ENCODE measurements at places on chromosomes 1 and 21.

DNA sequence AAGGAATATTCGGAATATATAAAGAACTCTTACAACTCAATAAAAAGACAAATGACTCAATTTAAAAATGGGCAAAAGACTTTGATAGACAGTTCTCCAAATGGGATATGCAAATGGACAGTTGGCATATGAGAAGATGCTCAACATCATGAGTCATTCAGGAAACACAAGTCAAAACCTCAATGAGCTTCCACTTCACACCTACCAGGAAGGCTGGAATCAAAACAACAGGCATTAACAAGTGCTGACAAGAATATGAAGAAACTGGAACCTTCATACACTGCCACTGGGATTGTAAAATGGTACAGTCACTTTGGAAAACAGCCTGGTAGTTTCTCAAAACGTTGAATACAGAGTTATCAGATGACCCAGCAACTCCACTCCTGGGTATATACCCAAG is 17.2 kb downstream of the PGBD5 start:
- DNase-seq, result no peak

DNA sequence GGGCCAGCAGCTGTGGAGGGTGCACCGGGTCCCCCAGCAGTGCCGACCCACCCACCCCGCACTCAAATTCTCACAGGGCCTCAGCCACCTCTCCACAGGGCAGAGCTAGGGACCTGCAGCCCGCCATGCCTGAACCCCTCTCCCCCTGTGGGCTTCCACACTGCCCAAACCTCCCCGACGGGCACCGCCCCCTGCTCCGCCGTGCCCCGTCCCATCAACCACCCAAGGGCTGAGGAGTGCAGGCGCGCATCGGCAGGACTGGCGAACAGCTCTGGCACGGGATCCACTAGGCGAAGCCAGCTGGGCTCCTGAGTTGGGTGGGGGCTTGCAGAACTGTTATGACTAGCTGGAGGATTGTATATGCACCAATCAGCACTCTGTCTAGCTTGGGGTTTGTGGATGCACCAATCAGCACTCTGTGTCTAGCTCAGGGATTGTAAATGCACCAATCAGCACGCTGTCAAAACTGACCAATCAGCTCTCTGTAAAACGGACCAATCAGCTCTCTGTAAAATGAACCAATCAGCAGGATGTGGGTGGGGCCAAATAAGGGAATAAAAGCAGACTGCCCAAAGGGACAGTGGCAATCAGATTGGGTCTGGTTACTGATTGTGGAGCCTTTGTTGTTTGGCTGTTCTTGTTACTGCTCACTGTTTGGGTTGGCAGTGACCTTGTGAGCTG is 12.4 kb upstream of the RCAN3 start:
- no peak for DNase-seq

- DNase-seq, result no peak
Measured at GRCh38 chr1:236132420-236133046, 9.8 kb upstream of the GPR137B start.

- no peak for DNase-seq
Measured at GRCh38 chr21:26655460-26655859, 82.4 kb upstream of the CYYR1 start.

- DNase-seq, result no peak
Measured at GRCh38 chr1:53450225-53450624, 9.0 kb upstream of the DMRTB1 start.

DNA sequence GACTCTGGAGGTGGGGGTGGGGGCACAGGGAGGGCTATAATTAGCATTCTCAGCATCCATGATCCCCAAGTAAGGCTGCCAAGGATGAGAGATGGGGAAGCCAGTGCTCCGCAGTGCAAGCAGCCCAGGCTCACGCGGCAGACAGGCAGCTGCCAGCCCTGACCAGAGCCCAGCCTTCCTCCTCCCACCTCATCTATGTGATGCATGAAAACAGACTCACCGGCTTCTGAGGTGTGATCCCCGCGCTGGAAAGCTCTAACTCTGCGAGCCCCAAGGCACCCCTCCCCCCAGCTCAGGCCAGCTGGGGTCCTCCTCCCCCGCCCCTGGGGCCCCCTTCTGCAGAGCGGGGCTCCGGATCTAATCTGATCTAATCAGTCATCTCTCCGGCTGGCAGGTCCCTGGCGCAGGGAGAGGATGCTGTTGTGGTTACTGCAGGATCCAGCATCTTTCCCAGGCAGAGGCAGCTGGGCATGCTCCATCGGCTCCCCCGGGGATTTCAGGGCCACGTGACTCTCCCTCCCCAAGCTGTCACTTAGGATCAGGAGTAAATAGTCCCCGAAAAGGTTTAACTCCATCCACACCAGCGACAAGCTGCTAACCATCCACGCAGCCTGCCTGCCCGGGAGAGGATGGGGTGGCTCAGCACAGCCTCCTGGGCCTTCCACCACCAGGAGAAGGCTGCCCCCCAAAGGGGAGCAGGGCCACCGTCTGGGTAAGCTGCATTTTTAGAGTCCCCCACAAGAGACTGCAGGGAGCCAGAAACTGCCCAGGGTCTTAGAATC is at the start of gene PLEKHA6:
PLEKHA6 (minus strand) TSS at position 456 of the 782 bp plus-strand sequence. CDS start 86,202 bp downstream, outside the sequence.
- no peak for DNase-seq

DNA sequence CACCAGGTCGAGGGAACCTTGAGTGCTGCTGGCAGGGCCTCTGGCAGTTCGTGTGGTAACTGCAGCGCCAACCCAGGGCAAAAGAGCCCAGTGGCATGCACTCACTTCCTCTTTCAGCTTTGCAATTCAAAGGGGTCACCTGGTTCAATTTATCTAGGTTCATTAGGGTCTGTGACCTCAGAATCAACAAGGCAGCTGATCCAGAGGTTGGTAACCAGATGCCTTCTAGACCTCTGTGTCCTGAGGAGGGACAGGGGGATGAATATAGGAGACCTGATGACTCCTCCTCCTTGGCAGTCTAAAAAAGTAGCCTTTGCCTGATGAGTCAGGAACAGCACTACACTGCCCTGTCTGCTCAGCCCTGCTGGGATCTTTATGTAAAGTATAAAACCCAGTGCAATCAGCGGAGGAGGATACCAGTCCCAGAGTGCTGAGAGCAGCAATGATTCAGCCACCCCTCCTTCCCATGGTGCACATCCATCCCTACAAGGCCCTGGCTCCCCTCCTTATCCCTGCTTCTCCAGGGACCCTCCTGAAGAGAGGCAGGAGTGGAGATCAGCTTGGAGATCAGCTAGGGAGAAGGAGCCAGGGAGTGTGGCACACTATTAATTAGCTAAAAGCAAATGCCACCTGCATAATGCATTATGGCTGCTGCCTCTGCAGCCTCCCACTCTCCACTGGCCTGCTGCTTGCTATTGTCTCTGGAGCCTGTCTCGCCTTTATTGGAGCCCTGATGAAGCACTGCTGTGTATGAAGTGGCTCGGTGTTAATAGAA is 11.2 kb upstream of the FMOD start:
- DNase-seq, result no peak

DNA sequence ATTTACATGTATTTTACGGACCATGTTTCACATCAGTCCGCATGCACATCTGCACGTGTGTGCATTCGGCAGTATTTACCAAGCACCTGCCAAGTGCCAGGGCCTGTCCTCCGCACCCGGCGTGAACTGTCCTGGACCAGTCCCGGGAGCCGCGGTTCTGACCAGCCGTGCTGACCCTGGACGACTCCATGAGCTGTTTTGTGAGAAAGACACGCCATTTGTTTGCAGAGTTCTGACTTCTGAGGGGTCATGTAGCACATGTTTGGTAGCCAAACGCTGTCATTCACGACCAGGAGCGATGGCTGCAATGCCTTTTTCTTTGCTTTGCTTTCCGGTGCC is 3.3 kb upstream of the OLIG2 start:
- DNase-seq, result no peak

DNA sequence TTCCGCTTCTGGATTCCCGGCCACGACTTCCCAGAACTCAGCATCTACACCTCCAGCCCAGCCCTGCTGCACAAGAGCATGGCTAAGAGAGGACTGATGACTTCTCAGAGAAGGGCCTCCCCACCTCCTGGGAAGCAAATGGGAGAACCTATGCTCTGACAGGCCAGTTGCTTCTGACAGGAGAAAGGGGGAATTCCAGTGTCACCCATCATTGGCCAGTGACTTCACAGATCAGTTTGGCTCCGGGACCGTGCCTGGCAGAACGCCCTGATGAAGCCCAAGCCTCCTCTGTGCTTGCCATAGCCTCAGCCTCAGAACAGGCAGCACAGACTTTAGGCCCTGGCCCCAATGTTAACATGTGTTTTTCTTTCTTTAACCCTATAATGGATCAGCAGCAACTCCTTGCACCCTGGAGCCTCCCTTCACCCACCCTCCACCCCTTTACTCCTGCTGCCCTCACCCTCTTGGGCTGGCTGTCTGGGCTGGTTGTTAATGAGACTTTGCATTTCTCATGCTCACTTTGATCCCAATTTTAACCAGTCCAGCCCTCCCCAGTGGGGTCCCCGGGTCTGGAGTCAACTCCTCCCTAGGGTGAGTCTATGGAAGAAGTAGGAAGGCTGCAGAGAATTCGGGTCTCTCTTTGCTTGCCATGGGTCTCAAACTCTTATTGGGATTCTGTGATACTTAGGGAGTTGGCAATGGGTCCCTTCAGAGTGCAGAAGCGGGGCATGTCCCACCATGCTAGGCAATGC is 42.7 kb upstream of the SLC30A1 start:
- DNase-seq, result no peak

DNA sequence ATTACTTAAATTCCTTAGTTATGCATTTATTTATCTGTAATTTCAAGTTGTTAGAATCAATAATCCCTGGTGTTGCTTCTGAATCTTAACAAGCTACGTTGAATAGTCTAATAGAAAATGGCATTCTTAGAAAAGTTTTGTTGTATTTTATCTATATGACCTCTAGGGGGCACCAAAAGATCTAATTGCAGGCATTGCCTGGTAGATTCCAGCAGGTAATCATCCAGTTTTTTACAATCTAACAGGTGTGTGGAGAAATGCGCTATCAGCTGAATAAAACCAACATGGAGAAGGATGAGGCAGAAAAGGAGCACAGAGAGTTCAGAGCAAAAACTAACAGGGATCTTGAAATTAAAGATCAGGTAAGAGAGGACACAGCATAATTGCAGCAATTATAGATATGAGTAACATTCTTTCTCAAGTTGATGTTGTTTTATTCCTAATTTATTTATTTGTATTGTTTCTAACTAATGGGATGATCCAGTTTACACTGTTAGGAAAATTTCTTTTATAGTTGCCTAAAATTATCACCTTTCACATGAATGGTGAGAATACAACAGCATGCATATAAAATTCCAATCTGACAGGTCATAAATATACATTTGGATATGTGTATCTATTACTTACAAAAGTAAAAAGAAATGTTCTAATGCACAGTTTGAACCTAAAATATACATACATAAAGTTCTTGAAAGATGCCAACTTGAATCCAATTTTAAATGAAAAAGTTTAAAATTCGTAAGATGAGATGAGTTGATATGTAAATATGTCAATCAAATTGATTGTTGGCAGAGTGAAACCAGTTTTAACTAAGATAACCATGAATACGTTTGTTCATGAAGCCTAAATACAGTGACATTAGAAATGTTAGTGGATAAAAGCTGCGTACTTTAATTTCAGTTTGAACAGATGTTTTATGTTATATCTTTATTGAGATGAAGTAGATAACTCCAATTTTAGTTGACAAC is 88.4 kb downstream of the SDCCAG8 start:
- DNase-seq, result peak; percentile 66

DNA sequence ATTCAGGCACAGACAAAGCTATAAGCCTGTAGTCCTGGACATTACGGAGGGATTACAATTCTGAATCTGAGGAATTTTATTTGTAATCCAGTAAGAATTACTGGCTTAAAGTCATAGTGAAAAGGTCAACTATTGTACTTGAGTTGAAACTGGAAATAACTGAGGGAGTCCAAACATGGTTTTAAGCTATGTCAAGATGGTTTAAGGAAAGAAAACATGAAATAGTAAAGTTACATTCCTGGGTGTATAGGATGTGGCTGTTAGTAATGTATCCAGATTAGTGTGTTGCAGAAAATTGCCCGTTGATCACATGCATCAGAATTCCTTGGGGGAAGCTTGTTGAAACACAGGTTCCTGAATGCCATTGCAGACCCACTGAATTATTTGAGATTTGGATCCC is 124.8 kb upstream of the GORAB start:
- DNase-seq, result no peak

DNA sequence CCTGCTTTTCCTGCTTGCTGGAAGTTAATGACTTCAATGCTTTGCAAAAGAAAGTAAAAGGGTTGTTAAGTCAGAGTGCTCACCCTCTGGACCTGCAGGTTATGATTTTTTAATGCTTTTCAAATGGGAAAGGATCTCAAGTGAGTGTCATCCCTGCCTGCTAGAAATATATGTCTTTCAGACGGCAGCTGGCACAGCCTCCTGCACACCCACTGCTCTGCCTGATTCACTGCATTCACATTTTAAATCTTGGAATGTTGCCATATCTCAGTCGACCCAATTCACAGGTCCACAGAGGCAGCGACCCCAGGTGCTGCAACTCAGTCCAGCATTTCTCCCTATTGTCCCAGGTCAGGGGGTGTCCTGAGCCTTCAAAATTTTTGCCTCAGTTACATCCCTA is 10.7 kb downstream of the DUSP23 start:
- no peak for DNase-seq

GRCh38 chr1:115729756-115730155 is 38.8 kb downstream of the CASQ2 start:
- no peak for DNase-seq

- peak; percentile 38 for DNase-seq
Measured at GRCh38 chr1:183467687-183468086, 4.6 kb upstream of the SMG7 start.

- DNase-seq, result peak; percentile 59
Measured at GRCh38 chr1:246930830-246931548, 759 bp downstream of the AHCTF1 start.

- peak; percentile 40 for DNase-seq
Measured at GRCh38 chr1:87024936-87025540, 110.6 kb downstream of the HS2ST1 start.

All from SW480 (cell line).